ENCODE measurements at places on chromosomes 12 and 14. TPM values are rescaled to one million over a fixed set of nuclear protein-coding genes. Genes with fewer than 3 reads are reported as not detected.

FGD6 gene
- total RNA-seq, result 3.7 TPM

- DNase-seq, result no peak
Measured at GRCh38 chr12:4506870-4507269, 31.8 kb upstream of the RAD51AP1 start.

DNA sequence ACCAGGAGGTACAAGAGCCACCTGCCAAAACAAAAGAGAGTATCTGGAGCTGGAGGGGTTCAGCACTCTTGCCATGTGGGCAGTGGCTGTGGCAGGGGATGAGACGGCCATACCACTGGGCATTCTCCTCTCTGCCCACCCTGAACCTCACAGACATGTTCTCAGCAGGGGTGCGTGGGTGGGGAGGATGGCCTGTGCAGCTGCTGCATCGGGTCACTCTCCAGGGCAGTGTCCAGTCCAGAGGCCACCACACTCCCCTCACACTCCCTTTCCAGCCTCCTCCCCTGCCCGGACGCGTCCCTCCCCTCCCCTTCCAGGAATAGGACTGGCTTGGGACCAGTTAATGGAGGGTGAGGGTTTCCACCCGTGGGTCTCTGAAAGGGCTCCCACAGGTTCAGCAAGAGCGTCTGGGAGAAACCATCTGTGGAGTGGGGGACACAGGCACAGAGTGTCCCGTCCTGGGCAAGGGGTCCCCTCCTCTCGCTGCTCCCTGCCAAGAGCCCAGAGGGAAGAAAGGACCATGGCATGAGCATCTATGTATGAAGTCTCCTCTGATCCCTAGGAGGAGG, 501 bp downstream of the C1R start:
- no peak for DNase-seq

DNA sequence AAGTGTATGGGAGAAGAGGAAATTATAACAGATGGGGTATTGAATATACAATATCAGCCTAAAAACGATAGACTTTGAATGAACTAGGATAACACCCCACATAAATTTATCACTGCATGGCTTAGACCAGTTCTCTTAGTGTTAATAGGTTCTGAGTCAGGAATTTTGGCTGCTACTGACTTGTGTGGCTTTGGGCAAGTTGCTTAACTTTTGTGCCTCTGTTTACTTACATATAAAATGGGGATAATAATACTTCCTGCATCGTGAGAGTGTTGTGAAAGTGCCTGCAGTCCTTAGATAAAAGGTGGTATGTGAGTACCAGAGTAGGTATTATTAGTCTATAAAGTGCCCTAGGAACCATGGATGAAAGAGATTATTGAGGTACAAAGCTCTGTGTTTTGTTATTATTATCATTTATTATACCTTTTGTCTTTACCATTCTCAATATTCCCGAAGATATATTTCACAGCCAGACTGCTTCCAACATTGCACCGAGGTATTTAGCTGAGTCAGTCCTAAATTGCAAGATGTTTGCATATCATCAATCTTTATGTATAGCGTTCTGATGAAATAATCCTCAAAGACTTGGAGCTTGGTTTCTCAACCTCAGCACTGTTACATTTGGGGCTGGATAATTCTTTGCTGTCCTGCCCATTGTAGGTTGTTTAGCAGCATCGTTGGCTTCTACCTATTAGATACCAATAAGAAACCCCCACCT, 2.3 kb upstream of the PAWR start:
- DNase-seq, result no peak

- DNase-seq, result no peak
Measured at GRCh38 chr12:131348646-131349045, 362.2 kb upstream of the SFSWAP start.

- no peak for DNase-seq
Measured at GRCh38 chr12:6925239-6925539, 2.6 kb upstream of the ATN1 start.

DNA sequence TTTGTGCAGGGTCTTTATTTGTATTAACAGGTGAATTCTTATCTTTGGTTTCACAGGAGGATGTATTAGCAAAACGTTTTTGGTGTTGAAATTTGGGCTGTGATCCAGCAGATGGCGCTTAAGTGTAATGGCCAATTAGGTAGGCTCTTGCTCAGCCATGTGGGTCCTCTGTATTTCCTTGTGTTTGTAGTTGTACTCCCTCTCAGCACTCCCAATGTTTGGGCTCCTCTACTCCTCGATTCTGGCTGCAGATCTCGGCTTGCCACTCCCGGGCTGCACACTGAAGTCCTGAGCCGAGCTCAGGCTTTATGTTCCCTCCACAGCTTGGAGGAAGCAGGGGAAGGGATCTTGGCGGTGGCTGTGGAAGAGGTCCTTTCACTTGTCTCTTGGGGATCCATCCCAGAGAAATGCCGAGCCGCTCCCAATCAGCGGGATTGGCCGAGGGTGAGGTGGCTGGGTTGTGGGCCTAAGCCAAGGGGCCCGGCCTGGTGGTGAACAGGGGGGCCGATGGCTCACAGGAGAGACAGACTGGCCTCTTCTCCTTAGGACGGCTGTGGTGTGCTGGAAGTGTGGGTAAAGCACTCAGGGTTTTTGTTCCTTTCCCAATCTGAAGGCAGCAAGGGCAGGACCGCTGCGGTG, 133.7 kb downstream of the AEBP2 start:
- peak; percentile 38 for DNase-seq

TOGARAM1 gene
- 4.9 TPM for total RNA-seq

DNA sequence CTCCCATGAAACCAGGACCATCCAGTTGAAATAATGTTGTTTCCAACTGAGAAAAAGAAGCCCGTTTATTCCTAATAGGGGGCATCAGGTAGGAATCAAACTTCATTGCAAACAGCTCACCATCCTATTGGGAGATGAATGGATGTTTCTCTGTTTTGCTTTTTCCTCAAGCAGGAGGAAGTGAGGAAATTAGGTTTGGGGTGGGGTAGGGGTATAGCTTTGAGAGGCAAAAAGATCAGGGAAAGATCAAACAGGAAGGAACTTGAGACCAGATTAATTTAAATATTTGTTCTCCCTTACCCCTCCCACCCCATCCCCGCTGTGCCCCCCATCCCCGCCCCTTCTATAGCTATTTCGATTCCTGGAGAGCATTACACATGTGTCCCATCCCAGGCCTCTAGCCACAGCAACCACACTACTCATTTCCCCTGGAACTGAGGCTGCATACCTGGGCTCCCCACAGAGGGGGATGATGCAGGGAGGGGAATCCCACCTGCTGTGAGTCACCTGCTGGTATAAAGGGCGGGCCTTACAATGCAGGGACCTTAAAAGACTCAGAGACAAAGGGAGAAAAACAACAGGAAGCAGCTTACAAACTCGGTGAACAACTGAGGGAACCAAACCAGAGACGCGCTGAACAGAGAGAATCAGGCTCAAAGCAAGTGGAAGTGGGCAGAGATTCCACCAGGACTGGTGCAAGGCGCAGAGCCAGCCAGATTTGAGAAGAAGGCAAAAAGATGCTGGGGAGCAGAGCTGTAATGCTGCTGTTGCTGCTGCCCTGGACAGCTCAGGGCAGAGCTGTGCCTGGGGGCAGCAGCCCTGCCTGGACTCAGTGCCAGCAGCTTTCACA, at the start of gene IL23A:
Gene IL23A, plus strand, starts transcription at position 577 of the 850 bp plus-strand sequence. Its CDS starts 161 bp downstream, at position 738.
- DNase-seq, result no peak

GRCh38 chr12:117009759-117010158, 89.5 kb downstream of the TESC start:
- no peak for DNase-seq

DNA sequence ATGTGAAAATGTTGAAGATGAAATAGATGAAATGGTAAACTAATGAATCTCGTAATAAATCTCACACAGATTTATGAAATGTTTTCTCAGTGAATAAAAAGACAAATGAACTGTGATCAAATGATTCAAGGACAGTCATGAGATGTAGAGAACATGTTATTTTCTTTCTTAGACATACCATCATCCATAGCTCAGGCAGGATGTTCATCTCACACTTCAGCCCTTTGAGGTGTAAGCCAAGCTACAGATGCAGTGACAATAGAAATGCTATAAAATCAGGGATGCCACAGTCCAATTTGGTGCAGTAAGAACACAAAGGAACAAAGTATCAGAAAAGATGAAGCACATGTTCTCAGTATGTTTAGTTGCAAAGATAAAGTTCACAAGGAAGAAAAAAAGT, 242.7 kb upstream of the KRR1 start:
- DNase-seq, result no peak

SLC25A21 gene
- not detected for total RNA-seq

- no peak for DNase-seq
Measured at GRCh38 chr14:98210045-98210672, 1061.8 kb downstream of the BCL11B start.

GRCh38 chr14:75845136-75845804, 136.5 kb downstream of the TGFB3 start:
- no peak for DNase-seq

- no peak for DNase-seq
Measured at GRCh38 chr12:14138495-14138894, 157.1 kb upstream of the GRIN2B start.

- DNase-seq, result no peak
Measured at GRCh38 chr12:132014092-132014914, 64.6 kb downstream of the EP400 start.

HOXC13 gene
- total RNA-seq, result 1.3 TPM

GRCh38 chr14:24928386-24928900, 121.5 kb downstream of the STXBP6 start:
- DNase-seq, result no peak

- no peak for DNase-seq
Measured at GRCh38 chr12:40168001-40168400, 56.8 kb upstream of the LRRK2 start.

GYS2 gene
- total RNA-seq, result not detected

- peak; percentile 92 for DNase-seq
Measured at GRCh38 chr14:104665657-104666522, 23.5 kb upstream of the INF2 start.

- DNase-seq, result peak; percentile 57
Measured at GRCh38 chr14:34324363-34324795, 137.7 kb downstream of the SPTSSA start.

ZNF891 gene
- 0.50 TPM for total RNA-seq

FITM1 gene
- 0.13 TPM for total RNA-seq

DNA sequence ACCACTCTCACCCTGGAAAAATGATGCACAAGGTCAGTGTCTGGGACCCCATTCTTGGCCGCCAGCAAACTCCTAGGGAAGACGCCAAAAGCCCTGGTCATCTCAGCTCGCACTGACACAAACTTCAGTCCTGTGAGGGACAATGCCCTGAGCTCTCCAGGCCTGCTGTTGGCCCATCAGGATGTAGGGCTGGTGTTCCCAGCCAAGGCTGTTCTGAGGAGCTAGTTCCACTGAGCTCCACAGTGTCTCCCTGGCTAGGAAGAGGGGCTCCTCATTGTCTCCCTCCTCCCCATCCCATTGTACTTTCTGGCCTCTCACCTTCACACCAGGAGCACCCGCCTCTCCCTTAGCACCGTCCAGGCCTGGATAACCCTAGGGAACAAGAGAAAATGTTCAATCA, 10.8 kb downstream of the COL2A1 start:
- no peak for DNase-seq

DNA sequence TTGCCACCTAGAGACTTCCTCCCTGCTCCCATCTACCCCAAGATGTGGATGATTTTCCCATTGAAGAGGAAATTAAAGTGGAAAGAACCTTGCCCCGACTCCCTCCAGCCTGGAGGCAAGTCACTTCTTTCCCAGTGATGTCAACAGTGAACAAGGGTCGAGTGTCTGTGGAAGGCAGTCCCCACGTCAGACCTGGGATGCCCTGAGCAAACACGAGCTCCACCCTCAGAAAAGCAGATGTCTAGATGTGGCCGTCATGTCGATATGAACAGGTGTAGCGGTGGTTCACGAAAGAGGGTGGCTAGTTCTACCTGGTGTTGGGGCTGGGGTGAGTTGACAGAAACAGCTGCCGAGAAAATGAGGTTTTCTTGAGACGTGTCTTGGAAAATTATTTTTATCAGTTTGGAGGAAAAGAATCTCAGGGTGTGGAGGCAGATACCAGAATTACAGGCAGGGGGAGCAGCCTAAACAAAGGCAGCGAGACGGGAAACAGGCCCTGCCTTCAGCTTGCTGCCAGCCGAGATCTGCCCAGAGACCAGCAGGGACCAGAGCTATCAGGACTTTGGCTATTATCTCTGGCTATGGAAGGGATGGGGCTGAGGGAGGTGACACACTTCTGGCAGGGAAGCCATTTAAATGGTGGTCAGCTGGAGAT, 25.9 kb downstream of the SYNDIG1L start:
- peak; percentile 3 for DNase-seq

TAS2R20 gene
- 0.79 TPM for total RNA-seq

C14orf132 gene
- not detected for total RNA-seq

- DNase-seq, result no peak
Measured at GRCh38 chr14:67990576-67990975, 171.0 kb downstream of the RAD51B start.

MIPOL1 gene
- 0.51 TPM for total RNA-seq

GRCh38 chr14:77212943-77213678, 31.5 kb downstream of the TMEM63C start:
- peak; percentile 65 for DNase-seq

DPF3 gene
- not detected for total RNA-seq

DNA sequence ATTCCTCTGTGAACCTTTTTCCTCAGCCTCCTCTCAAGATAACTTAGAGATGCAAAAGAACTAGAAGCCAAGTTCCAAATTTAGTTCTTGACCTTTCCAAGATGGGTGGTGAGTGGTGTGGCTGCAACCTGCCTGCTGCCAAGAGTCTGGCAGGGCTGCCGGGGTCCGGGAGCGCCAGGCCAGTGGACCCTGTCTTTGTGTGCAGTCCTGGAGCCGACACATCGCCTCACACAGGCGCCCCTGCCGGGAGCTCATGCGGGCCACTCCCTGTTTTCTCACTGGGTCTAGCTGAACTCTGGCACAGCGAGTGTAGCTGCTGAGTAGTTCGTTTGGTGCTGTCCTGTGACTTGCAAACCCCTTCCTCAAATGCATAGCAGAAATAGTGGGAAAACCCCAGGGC, 84.9 kb downstream of the CACNA1C start:
- no peak for DNase-seq

DNA sequence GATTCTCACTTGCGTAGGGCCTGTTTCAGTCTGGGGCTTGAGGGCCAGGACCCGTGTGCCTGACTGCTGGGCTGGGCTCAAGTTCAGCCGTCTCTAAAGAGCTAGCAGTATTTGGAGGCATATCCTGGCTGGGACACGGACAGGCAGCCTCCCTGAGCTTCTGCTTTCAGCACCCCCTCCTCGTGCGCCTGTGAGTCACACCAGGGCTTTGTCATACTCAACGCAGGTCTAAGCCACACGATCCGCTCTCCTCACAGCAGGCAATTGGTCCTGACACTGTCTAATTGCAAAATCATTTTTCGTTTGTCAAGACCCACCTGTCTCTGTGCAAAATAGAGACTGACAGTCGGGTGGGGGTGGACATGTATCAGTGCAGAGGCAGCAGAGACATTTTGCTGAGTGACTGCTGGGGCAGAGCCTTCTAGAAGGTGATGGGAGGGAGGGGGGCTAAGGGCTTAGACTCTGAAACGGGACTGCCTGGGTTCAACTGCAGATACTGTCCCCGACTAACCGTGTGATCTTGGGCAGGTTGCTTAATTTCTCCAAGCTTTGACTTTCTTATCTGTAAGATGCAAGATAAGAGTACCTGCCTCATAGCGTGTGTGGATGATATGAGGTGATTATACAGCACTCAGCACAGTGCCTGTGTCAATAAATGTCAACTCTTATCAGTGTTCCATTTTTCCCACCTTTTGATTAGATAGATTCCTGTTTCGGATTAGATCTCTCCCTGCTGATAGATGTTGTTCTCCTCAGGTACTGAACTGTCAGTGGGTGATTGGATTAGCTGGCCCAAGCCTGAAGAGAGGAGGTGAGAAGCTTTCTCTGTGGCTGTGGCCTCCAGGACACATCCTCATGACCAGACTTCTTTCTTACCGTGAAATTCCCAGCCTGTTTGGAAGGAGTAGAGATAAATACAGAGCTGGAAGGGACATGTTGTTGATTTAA, 53.1 kb downstream of the KCNA1 start:
- DNase-seq, result no peak
